Gastrocnemius medialis (tissue), 4 donors: ENCODE measurements at places on chromosomes 1 and 21. TPM values are rescaled to one million over a fixed set of nuclear protein-coding genes. Genes with fewer than 3 reads are reported as not detected.
A peak's percentile ranks its signal among the peaks of the same experiment; 100 is the strongest.

- no peak for DNase-seq
These were observed 15.2 kb upstream of the KDM4A start for GRCh38 chr1:43634721-43635120.

DNA sequence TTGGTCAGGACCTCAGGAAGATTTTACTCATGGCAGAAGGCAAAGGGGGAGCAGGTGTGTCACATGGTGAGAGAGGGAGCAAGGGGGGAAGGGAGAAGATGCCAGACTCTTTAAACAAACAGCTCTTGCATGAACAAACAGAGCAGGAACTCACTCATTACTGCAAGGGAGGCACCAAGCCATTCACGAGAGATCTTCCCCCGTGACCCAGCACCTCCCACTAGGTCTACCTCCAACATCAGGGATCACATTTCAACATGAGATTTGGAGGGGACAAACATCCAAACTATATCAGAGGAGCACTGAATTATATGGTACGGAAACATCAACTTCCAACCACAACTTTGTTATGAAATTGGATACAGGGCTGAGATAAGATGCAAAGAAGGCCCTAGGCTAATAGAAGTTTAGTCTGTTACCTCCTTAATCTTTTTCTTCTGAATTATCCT lies 164.9 kb downstream of the ST6GALNAC3 start:
- DNase-seq: no peak

HCRTR1 gene
- total RNA-seq: 0.59 TPM

- no peak for DNase-seq
These were observed 269.1 kb downstream of the AKT3 start for GRCh38 chr1:243580984-243581383.

FOXO6 gene
- total RNA-seq: 0.20 TPM

DNA sequence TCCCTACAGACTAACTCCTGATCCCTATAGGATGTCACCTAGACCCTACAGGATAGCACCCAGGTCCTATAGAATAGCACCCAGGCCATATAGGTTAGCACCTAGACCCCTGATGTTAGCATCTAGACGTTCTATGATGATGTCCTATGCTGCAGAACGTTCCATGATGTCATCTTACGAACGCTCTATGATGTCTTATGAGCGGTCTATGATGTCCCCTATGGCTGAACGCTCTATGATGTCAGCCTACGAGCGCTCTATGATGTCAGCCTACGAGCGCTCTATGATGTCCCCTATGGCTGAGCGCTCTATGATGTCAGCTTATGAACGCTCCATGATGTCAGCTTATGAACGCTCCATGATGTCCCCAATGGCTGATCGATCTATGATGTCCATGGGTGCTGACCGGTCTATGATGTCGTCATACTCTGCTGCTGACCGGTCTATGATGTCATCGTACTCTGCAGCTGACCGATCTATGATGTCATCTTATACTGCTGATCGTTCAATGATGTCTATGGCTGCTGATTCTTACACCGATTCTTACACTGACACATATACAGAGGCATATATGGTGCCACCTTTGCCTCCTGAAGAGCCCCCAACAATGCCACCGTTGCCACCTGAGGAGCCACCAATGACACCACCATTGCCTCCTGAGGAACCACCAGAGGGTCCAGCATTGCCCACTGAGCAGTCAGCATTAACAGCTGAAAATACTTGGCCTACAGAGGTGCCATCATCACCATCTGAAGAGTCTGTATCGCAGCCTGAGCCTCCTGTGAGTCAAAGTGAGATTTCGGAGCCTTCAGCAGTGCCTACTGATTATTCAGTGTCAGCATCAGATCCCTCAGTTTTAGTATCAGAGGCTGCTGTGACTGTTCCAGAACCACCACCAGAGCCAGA lies 9.5 kb downstream of the SON start:
- no peak for DNase-seq

DNA sequence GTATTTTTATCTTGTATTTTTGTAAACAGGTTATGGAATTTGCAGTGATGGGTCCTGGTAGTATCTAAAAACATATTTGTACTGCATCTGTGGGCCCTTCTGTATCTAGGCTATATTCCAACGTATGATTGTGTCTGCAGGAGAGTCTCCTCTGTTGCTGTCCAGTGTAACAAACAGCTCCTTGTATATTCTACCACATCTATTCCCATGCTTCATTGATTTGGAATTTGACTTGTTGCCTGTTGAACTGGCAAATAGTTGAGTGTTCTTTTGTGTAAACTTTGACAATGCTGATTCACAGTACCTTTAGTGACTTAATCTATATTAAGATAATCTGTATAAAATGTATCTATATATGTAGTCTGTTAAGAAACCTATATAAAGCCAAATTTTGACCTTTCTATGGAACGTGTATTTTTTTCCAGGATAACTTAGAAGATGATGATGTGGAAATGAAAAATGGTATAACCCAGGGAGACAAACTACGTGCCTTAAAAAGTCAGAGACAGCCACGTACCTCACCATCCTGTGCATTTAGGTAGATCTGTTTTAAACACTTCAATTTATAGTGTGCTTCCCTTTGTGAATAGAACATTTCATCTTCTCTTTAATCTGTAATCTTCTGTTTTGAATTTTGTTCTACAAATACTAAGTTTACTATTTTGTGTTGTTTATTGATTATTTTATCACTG lies 43.4 kb upstream of the GPR88 start:
- no peak for DNase-seq

HAO2 gene
- not detected for total RNA-seq

DNA sequence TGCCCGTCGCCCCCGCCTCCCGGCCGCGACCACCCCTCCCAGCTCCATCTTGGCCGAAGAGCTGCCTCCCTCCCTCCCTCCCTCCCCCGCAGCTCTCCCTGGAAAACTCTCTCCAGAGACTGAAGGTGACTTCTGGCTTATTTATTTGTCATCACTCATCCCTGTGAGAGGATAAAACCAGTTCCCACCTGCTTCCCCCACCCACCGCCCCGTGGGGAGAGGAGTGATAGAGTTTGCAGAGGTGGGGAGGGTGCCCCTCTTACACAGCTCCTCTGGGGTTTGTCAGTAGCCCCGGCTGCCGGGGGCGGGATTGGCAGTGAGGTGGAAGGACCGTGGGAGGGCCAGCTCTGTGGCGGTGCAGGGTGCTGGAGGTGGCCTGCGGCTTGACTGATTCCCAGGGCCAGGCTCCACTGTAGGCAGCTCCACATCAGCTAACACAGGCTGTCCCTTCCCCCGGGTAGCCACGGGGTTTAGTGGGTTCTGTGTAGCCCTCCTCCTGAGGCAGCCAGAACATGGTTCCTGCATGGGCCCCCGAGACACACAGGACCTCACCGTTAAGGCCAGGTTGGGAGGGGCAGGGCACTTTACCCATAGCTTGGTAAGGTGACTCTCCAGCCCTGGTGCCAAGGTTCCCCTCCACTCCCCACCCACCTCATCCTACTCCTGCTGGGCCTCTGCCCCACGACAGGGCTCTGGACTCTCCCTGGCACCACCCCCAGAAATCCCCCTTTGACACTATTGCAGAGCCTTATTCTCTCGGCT lies 62.2 kb downstream of the ELK4 start:
- no peak for DNase-seq

MNDA gene
- total RNA-seq: 2.7 TPM

GPR137B gene
- total RNA-seq: 5.3 TPM

SLC1A7 gene
- total RNA-seq: 0.24 TPM

SLFNL1 gene
- total RNA-seq: 0.31 TPM

RIIAD1 gene
- total RNA-seq: not detected

GRCh38 chr1:94599095-94599813 lies 57.7 kb upstream of the F3 start:
- peak; percentile 48 for DNase-seq

CDA gene
- total RNA-seq: 0.71 TPM

- no peak for DNase-seq
These were observed 9.1 kb downstream of the SWT1 start for GRCh38 chr1:185166106-185166505.
